Occipital lobe (tissue), 3 donors: ENCODE measurements at places on chromosomes 7 and 10. TPM values are rescaled to one million over a fixed set of nuclear protein-coding genes. Genes with fewer than 3 reads are reported as not detected.

Gene NPFFR1
- total RNA-seq, result 0.31 TPM

Gene TAF3
- 2.7 TPM for total RNA-seq

Gene C10orf62
- not detected for total RNA-seq

Gene ZNF488
- 1.9 TPM for total RNA-seq

Gene ZNF467
- 1.2 TPM for total RNA-seq

Gene FAM131B
- total RNA-seq, result 91.1 TPM

Gene SMO
- total RNA-seq, result 8.7 TPM

Gene TSPAN15
- total RNA-seq, result 3.1 TPM

Gene FERD3L
- total RNA-seq, result not detected

Gene CRTAC1
- 11.2 TPM for total RNA-seq

Gene LRCH4
- 6.4 TPM for total RNA-seq

Gene SFRP5
- 0.62 TPM for total RNA-seq

Gene ITPRID1
- total RNA-seq, result 8.6 TPM

Gene CUZD1
- total RNA-seq, result 0.31 TPM

Gene PPP1R17
- total RNA-seq, result 2.7 TPM

Gene ACTA2
- total RNA-seq, result 14.3 TPM

Gene CFAP70
- total RNA-seq, result 0.62 TPM

Gene TRIM50
- total RNA-seq, result 0.16 TPM

Gene CAV2
- 19.8 TPM for total RNA-seq

Gene ZRANB1
- 78.6 TPM for total RNA-seq

Gene ZNF511
- 7.5 TPM for total RNA-seq

Gene HHEX
- total RNA-seq, result 1.6 TPM

Gene GIMAP4
- total RNA-seq, result 11.4 TPM

Gene CPED1
- total RNA-seq, result 3.9 TPM
